ENCODE measurements at places on chromosomes 2 and 18.

- DNase-seq, result no peak
These were observed 180.2 kb downstream of the RND3 start for GRCh38 chr2:150307258-150307657.

DNA sequence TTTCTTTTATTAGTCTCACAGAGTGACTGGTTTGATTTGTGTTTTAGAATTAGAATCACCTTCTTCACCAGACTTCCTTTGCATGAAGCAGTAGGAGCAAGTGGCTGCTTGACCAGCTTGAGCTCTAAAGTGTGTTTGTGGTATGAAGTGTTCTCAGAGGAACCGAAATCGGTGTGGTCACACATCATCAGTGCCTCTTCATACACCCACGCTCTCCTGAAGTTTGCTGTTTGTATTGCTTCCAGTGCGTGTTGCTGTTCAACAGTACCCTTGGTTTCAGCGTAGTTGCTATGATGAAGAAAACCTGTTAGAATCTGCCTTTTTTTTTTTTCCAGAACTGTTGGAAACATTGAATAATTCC is 77.9 kb downstream of the LIMS1 start:
- no peak for DNase-seq

GRCh38 chr18:34114996-34115395 is 109.7 kb downstream of the NOL4 start:
- no peak for DNase-seq

DNA sequence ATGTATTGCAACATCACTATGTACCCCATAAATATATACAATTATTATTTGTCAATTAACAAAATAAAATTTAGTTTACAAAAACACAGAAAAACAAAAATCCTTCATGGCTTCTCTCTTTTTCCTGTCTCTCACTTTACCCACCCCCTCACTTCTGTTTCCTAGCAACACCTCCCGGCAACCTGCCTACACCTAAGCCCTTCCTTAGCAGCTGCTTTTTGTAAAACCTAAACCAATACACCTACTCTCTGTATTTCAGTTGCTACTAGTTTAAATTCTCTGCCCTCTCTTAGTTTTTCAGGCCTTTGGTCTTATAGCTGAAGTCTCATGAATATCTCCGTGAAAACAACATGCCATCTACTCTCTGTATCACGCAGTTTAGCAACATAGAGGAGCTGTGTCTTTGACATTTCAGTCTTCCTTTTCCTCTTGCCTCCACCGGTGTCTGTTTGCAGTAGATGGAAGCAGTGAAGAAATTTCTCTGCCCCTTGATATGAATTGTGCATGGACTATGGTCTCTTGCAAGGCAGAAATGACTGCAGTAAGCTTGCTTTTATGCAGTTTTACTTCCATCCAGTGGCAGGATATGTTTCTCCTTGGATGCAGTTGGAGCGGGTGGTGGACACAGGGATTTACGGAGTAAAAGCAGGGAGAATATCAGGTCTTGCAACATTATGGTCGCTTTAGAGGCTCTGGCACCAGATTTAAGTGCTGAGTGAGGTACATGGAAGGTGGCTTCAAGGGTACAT is 42.0 kb upstream of the ZDBF2 start:
- DNase-seq, result no peak

DNA sequence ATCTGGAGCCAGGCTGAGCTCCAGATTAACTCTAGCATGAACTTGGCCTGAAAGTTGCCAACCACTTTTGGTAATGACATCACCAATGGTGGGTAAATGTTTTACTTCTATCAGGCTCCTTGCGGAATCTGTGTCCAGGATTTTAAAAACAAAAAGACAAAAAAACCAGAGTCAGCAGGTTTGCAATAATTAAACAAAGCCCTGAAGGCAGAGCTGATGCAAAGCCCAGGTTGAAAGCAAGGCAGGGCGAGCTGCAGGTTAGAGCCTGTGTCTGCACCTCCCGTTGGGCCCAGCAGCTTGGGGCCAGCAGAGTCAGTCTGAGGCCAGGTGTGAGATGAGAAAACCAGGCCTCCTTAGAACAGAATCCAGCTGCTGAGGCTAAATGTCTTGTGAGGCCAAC is 29.1 kb upstream of the ALK start:
- DNase-seq, result no peak

DNA sequence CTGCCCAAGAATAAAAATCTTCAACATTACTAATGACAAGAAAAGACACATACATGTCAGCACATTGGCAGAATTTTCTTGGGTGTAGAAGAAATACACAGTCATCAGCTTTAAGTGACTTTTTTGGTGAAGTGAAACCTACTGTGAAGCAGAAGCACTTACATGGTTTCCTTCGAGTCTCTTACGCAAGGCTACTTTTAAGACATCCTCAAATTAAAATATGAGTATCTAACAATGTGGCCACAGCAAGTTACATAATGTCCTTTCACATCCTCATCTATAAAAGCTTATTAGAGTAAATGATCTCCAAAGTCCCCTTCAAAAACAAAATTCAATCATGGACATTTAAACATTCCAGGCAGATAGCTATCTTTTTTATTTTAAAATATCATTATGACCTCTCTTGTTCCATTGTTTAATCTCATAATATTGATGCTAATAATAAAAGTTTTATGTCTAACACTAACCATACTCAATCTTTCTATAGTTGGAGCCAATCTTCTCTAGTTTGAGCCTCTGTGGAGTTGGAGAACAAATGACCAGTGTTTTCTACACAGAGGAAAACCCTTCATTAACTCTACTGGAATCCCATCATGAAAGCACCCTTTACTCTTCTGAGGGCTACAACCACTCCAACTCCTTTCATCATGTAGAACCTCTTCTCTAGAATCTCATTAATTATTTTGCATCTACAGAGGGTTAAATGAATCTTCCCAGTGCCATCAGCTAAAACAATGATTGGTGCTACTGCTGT is 182.2 kb upstream of the ZFP36L2 start:
- no peak for DNase-seq

- no peak for DNase-seq
These were observed 647.9 kb downstream of the PLCL1 start for GRCh38 chr2:198452327-198452726.

DNA sequence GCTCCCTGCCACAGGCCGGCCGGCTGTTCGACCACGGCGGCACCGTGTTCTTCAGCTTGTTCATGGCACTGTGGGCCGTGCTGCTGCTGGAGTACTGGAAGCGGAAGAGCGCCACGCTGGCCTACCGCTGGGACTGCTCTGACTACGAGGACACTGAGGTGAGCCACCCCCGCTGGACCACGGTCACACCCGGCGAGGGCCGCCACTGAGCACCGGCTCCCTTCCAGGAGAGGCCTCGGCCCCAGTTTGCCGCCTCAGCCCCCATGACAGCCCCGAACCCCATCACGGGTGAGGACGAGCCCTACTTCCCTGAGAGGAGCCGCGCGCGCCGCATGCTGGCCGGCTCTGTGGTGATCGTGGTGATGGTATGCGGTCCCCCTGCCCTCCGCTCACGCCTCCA is 20.8 kb downstream of the ANO7 start:
- no peak for DNase-seq

GRCh38 chr2:110959198-110959597 is 161.5 kb upstream of the BCL2L11 start:
- no peak for DNase-seq

DNA sequence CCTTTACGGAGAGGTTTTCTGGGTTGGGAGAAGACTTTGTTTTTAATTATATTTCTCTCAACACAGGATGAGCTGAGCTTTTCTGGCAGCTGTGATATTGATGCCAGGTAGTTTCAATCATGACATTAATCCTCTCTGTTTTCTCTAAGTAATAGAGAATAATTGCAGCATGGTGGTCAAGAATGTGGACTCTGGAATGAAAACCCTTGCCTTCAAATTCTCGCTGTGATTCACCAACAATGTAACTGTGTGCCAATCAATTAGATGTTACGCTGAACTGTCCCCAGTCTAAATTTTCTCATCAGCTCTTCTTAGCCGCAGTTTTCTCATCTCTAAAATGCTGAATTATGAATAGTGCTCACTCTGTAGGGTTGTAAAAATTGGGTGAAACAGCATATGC is 31.6 kb upstream of the PPM1B start:
- DNase-seq, result no peak

- DNase-seq, result no peak
These were observed 23.9 kb downstream of the IAH1 start for GRCh38 chr2:9498210-9498609.

GRCh38 chr2:221254299-221254698 is 317.8 kb downstream of the EPHA4 start:
- no peak for DNase-seq

DNA sequence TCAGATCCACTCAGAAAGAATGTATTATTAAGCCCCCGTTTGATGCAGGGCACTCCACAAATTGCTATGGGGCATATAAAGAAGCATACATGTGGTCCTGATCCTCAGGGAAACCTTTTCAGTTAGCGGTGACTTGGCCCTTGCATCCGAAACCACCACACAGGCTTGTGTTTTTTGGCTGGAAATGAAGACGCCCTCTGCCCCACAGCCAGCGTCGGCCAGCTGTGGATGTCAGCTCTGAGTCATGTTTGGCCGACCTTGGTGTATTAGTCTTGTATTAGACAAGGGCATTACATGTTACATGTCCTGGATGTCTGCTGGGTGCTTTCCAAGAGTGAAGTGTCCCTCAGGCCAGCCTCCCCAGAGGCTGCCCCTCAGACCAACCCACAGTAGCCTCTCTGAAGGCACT is 107.6 kb upstream of the MAP3K20 start:
- DNase-seq, result no peak

- no peak for DNase-seq
These were observed 34.6 kb downstream of the DIPK1C start for GRCh38 chr18:74422541-74422940.

- DNase-seq, result no peak
These were observed 8.8 kb downstream of the RALB start for GRCh38 chr2:120261387-120262006.

- DNase-seq, result no peak
These were observed 240.2 kb downstream of the SH3BP4 start for GRCh38 chr2:235191978-235192377.

GRCh38 chr18:41410006-41410405 is 545.0 kb upstream of the PIK3C3 start:
- DNase-seq, result no peak

DNA sequence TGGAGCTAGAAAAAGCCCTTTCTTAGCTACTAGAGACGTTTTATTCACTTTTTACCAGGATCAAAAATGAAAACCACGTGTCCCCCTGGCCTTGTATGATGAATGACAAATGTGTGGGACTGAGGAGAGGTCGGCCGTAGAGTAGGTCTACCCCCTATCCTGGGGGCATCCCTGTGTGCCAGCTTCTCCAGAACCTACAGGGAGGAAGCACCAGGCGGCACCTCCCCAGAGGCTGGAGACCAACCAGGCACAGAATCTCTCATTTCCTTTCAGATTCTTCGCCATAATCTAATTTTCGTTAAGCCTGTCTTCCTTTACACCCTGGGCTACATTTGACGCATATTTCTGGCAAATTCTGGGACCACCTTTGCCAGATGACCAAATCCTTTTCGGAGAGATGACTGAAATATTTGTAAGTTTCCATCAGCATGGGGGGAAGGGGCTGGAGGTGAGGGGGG is 15.9 kb downstream of the TWIST2 start:
- DNase-seq, result no peak

DNA sequence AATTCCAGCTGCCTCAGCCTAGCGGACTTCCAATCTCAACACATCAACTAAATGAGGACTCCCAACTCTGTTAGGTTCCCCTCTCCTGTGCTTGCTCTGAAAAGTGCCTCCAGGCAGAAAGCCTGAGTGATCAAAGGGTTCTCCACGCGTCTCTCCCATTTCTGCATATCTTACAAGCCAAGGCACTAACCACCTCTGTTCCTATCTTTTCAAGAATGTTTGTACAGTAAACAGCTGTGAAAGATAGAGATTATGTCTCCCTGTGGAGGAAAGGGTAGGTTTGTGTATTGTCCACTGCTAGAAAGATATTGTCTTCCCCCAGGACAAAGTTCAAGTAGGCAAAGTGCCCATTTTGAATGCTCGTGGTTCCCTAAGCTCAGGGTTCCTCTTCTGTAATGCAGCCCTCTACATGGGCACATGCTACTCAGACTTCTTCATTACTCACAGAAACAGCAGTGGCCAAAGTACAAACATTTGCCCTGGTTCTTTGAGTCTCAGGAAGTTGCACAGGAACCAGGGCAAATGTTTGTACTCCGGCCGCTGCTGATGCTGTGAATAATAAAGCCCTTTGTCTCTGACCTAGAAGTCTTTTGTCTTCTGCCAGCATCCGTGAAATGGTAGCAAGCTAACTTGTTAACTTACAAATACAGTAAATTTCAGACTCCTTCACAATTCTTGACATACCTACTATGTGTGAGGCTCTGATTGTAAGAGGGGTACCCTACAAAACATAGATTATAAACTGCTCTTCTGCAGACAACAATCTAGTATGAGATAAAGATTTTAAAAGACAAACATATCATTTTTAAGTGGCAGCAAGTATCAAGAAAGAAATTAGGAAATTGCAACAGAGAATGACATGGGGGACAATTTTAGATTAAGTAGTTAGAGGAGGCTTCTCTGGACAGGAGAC is 44.5 kb downstream of the PKDCC start:
- no peak for DNase-seq

DNA sequence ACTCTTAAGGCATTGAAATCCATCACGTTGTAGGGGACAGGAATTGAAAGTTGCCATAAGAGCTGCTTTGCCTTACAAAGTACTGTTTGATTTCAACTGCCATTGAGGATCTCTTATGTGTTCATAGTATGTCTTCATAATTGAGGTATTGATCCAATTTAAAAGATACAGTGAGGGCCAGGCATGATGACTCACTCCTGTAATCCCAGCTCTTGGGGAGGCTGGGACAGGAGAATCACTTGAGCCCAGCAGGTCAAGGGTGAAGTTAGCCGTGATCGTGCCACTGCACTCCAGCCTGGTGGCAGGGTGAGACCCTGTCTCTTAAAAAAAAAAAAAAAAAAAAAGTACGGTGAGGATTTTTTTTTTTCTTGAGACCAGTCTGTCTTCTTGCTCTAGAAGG is 91.7 kb upstream of the EML6 start:
- DNase-seq, result no peak

DNA sequence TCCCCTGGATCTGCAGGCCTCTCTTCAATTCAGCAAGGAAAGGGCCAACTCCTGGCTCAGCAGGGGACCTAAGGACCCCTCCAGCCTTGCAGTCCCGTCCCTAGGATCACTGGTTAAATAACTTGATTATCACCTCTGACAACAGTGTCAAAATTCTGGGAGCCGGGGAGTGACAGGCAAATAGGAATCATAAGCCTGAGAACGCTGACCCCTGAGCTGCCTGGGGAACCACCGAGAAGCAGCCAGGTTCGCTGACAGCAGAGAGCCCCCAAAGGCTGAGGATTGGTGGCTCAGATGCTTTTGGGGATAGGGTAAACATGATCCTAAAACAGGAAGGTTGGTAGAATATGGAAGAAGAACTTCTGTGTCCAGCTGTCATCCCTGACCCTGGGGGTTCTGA is 17.5 kb upstream of the TNS1 start:
- no peak for DNase-seq
